ENCODE measurements at places on chromosomes 1 and 21. TPM values are rescaled to one million over a fixed set of nuclear protein-coding genes. Genes with fewer than 3 reads are reported as not detected.

Gene GGPS1
- total RNA-seq = 29.0 TPM

Gene B3GALNT2
- 15.6 TPM for total RNA-seq

Gene HES5
- total RNA-seq = not detected

Gene TXNDC12
- total RNA-seq = 34.7 TPM

Gene OR2W3
- total RNA-seq = not detected

Gene LMOD1
- total RNA-seq = not detected

Gene FCAMR
- total RNA-seq = not detected

Gene RGS4
- total RNA-seq = not detected

Gene SYPL2
- total RNA-seq = 0.07 TPM

Gene SMIM1
- total RNA-seq = 1.6 TPM

Gene KRTAP21-2
- total RNA-seq = not detected

Gene LCE3E
- total RNA-seq = not detected

Gene ADORA3
- total RNA-seq = 0.51 TPM

Gene HAPLN2
- total RNA-seq = not detected

Gene WNT9A
- 0.13 TPM for total RNA-seq

Gene CPT2
- total RNA-seq = 20.5 TPM

Gene FCRL4
- not detected for total RNA-seq
